ENCODE measurements at places on chromosomes 6 and 20. TPM values are rescaled to one million over a fixed set of nuclear protein-coding genes. Genes with fewer than 3 reads are reported as not detected.

DNA sequence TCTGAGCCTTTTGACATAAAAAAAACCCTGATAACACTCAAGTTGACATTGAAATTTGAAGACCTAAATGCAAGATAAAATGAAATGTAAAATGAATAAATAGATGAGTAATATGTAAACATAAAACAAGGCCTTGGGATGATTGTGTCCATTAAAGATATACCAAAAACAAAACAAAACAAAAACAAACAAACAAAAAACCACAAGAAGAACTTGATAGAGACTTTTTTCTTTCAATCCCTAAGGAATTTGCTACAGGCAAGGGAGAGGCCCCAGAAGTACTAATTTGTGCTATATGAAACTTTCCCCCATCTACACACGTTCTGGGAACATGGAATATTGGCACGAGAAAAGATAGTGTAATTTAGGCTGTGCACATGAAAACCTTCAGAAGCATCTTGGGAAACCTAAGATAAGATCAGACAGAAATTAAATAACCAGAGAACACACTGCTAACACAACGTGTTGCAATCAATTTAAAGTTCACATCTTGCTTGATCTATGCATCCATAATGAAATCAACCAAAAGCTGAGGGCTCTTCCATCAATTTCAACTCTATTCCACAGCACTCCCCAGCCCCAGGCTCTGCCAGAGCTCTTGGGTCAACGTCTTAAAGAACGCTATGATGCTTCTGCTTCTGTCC is 201.1 kb upstream of the RREB1 start:
- DNase-seq = peak; percentile 23

- peak; percentile 79 for DNase-seq
Observed at GRCh38 chr6:149454346-149454848, 30.4 kb downstream of the ZC3H12D start.

DNA sequence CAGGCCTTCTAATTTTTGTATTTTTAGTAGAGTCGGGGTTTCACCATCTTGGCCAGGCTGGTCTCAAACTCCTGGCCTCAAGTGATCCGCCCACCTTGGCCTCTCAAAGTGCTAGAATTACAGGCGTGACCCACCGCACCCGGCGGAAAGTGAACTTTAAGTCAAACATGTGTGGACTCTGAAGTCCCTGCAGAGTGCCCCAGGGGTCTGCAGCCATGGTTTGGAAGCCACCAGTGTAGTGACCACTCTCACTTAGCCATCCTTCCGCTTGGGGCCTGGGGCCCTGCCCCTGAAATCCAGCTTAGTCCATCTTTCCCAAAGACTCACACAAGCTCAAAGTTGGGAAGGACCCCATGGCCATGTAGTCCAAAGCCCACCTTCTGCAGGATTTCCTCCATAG is 164.5 kb downstream of the GRM4 start:
- no peak for DNase-seq

- no peak for DNase-seq
Observed at GRCh38 chr6:154247119-154247861, 109.3 kb downstream of the IPCEF1 start.

The CCDC28A gene
- total RNA-seq = 8.5 TPM

The EDN3 gene
- total RNA-seq = not detected

The NCOA6 gene
- total RNA-seq = 4.7 TPM

The VSX1 gene
- total RNA-seq = not detected

Measured in SJSA1 (cell line).